ENCODE measurements at places on chromosomes 12 and 14.

GRCh38 chr14:47435331-47435965 lies 240.0 kb downstream of the MDGA2 start:
- no peak for DNase-seq
- H3K27ac ChIP-seq, result no peak overlapping the region
- no peaks in the 10 kb centered on the region for H3K36me3 ChIP-seq
- no peak overlapping the region for H3K4me3 ChIP-seq
- H3K4me1 ChIP-seq, result no peaks in the 10 kb centered on the region

DNA sequence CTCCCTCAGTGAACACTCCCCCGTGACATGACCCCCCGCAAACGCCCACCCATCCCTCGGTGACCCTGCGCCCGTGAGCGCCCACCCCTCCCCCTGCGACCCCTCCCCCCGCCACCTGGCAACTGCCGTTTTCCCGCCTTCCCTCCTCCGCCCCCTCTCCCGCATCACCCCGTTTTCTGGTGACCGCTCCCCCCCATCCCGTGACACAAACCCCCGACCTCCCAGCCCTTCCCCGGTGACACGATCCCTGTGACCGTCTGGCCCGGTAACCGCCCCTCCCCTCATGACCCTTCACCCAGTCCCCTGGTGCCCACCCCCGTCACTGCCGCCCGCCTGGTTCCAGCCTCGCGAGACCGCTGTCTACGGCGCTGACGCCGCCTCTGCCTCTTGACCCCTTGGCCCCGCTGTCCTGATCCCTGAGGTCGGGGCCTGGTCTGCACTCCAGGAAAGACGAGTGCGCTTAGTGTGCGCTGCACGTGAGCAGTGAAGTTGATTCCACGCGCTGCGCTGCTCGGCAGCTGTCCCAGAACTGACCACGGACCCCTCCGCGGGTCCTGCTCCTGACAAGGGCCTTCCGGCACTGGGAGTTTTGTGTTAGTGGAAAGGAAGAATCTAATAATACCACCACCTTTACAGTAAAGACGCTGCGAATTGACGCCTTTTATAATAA lies 59.4 kb downstream of the DDX51 start:
- DNase-seq, result peak; percentile 31
- no peaks in the 10 kb centered on the region for H3K4me1 ChIP-seq
- peak overlapping the region; percentile 98 for H3K4me3 ChIP-seq
- no peaks in the 10 kb centered on the region for H3K27me3 ChIP-seq
- H3K27ac ChIP-seq, result peak overlapping the region; percentile 93
- H3K36me3 ChIP-seq, result no peaks in the 10 kb centered on the region

GRCh38 chr12:91482231-91482630 lies 299.6 kb upstream of the DCN start:
- H3K27ac ChIP-seq, result no peak overlapping the region
- DNase-seq, result no peak
- H3K36me3 ChIP-seq, result no peaks in the 10 kb centered on the region
- H3K4me3 ChIP-seq, result no peak overlapping the region
- no peaks in the 10 kb centered on the region for H3K27me3 ChIP-seq

DNA sequence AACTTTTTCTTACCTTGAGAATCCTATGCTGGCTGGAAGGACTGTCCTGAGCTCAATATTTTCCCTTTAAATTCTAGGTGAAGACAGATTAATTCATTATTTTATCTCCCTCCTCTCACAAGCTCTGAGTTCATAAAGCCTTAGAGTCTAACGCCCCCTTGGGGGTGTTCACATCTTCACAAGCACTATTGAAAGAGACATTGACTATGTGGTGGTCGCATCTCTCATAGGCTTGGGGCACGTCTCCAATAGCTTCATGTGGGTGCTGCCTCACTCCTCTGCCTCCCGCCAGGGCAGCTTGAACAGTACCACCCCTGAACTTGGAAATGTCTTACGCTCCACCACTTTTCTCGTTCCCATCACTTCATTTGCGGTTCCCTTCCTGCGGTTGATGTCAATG lies 106.2 kb downstream of the UNC79 start:
- H3K4me1 ChIP-seq, result no peaks in the 10 kb centered on the region
- no peak overlapping the region for H3K4me3 ChIP-seq
- H3K36me3 ChIP-seq, result no peaks in the 10 kb centered on the region

DNA sequence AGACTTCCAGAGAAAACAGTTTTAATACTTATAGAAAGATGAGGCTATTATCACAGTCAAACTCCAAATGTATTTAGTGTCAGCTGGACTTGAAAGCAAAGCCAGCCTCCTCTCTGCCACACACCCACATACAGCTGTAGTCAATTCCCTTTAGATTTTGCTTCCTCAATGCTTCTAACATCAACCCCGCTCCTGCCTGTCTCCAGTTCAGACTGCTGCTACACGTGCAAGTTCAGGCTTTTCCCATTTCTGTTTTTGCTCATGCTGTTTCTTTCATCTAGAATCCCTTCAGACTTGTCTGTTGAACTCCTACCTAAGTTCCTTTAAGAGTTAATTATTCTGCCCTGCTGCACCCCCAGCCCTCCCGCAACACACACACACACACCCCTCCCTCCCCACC lies 380.0 kb downstream of the KCNH5 start:
- no peaks in the 10 kb centered on the region for H3K36me3 ChIP-seq
- DNase-seq, result no peak
- H3K4me3 ChIP-seq, result no peak overlapping the region
- H3K27me3 ChIP-seq, result no peaks in the 10 kb centered on the region
- H3K4me1 ChIP-seq, result no peaks in the 10 kb centered on the region

Data from breast epithelium (tissue), 4 donors.